Vagina (tissue), 2 donors: ENCODE measurements at places on chromosomes 2 and 18.

- DNase-seq, result no peak
Measured at GRCh38 chr2:128271597-128271910, 47.1 kb downstream of the HS6ST1 start.

DNA sequence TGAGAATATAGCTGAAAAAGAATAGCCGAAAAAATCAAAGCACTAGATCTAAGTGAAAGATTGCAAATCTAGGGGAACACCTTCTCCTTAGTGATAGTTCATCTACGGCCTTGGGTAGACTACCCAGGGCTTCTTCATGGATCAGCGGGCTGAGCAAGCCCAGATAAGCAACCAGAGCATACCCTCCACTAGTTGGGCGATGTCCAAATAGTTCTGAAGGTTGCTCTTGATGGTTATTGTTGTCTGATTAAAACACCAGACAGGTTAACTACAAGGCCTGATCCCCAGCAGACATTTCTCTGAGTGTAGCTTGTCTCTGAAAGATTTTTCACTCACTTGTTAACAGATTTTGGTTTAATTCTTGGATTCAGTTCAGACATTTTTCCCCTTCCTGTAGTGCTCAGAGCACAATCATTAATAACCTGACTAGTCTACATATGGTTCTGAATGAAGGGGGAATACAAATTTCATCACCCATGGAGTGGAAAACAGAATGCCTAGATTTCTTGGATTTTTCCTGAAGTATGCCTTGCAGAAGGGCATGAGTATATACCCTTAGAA is 99.6 kb downstream of the BABAM2 start:
- no peak for DNase-seq

DNA sequence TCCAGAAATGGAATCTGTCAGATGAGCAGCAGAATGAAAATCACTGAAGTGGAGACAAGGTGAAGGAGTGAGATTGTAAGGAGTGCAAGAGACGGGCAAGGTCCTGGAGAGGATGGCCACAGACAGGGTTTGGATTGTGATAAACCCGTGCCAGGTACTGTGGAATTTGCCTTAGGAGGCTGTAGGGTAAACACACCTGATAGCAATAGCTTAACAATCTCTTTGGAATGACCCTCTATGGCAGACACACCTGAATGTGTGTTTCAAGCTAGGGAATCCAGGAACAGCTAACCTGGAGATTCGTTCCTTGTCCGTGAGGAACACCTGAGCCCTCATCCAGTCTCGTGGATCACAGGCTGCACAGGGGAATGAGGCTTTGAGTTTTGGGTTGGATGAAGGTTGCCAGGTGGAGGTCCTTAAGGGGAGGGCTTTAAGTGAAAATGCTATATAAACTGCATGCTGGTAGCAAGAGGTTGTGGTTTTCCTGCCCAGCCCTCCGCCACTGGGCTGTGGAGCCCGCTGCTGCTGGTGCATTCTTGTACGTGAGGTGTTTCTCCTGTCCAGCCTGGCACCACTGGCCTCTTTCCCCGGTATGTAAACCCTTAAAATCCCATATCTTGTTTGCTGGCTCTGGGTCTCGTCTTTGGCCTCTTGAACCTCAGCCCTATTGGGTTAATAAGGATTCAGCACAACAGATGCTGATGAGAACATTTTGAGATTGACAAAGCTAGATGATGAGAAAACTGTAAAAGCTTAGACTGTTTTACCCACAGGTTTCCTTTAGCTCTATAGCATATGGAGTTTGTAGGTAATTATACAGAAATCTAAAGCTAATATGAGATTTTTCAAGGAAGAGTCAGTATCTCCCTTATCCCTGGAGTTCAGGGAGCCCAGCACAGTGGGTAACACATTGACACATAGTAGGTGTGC is 117.9 kb downstream of the ARHGAP15 start:
- no peak for DNase-seq

DNA sequence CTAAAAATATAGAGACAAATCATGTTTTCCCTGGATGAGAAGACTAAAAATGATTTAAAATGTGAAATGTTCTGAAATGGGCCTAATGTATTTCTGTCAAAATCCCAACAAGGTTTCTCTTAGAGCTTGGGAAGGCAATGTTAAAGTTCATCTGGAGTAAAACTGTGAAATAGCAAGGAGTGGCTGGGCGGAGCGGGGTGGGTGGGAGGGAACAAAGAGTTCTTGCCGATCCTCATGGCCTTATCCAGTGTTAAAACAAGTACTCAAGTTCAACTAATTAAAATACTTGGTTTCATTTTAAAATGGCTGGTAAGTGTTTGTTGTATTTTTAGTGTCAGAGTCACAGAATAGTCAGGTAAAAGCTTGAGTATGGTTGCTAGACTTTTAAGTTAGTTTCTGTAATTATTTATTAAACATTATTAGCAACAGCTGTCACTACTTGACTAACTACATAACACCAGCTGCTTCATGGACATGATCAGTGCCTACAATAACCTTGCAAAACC is 87.3 kb downstream of the RTN4 start:
- DNase-seq, result no peak

DNA sequence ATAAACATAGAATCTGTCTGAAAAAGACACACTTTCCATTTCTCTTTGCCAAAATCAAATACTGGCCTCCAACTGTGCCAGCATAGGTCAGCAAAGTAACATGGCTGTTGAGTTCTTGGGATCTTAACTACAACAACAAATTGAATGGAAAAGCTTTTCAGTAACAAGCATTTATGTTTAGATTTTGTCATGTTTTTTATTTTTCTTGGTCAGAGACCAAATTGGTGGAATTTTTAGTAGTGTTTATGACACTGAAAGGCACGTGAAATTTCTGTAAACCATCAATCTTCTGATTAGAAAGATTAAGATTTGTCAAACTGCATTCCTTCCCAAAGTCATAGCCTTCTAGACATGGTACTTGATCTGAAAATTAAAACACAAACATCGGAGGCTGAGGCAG is 77.6 kb downstream of the PDE1A start:
- no peak for DNase-seq

- DNase-seq, result no peak
Measured at GRCh38 chr2:187206071-187206470, 242.0 kb downstream of the CALCRL start.

- DNase-seq, result no peak
Measured at GRCh38 chr2:196372811-196373664, 201.7 kb upstream of the STK17B start.

DNA sequence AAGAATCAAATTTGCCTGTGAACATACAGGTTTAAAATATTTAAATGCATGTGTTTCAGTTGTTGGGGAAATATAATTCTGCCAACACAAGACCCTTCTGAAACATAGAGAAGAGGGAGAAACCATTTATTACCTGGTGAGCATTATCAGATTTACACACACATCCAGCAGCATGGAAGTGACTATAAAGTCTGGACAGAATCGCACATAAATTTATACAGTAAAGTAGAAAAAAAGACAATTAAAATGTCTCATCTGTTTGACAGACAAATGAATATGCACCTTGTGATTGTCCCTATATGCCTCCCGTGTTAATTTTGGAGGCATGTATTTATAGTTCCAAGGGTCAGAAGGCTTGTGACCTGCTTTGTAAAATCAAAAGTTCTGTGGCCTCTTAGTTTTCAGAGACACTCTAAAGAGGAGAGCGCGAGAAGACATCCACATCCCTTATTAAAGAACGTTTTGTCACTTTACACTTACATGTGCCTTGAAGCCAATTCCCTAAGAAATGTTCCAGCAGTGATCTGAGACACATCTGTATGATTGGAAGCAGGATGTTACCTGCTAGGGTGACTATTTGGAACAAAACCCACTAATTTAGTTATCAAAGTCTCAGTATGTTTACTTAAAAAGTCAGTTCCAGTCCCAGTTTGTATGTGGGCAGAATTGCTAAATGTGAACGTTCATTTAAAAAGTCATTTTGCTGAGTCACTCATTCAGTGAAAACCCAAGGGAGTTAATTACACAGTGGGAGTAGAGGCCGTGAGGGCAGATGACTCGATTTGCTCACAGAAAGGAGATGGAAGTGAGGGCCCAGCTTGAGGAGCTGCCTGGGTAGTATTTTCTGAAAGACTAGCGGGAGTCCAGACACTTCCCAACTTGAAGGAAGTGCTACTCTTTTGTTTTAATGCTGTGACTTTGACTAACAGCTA is 527.6 kb upstream of the MEX3C start:
- no peak for DNase-seq

DNA sequence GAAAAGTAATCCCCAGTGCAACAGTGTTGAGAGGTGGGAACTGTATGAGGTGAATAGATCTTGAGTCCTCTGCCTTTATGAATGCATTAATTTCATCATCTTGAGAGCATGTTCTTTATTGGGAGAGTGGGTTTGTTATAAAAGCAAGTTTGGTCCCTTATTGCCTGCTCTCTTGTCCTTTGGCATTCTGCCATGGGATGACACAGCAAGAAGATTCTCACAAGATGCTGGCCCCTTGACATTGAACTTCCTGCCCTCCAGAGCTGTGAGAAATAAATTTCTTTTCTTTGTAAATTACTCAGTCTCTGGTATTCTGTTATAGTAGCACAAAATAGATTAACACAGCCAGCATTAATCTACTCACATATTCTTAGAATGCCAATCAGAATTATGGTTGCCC is 108.6 kb downstream of the EHBP1 start:
- no peak for DNase-seq

DNA sequence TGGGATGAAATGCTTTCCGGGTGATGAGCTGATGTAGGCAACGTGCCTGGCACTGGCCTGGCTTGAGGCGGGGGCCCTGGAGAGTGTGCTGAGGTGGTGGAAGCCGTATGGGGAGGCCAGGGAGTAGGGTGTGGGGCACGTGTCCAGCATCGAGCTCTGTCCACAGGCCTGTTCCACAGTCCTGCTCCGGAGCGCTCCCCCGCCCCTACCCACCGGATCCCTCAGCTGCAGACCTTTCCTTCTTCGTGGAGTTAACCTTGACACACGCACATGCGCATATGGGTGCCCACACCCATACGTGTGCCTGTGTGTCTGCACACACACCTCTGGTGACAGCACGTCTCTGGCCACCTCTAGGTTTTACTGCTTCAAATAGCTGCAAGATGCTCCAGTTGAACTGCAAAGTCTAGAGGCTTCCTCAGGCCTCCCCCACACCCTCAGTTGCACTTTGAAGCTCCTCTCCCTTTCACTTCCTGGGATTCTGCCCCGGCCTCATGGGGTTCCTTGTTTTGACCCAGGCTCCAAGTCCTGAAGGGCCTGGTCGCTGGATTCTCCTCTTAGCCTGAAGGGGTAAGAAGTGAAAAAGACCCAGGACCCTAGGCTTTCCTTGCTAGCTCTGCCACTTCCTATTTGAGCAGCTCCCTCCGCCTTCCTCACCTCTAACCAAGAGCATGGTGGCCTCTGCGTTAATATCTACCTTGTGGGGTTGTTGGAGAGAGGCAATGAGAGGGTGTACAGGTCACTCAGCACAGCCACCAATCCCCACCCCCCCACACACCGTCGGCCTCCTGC is 49.5 kb downstream of the INHBB start:
- no peak for DNase-seq

DNA sequence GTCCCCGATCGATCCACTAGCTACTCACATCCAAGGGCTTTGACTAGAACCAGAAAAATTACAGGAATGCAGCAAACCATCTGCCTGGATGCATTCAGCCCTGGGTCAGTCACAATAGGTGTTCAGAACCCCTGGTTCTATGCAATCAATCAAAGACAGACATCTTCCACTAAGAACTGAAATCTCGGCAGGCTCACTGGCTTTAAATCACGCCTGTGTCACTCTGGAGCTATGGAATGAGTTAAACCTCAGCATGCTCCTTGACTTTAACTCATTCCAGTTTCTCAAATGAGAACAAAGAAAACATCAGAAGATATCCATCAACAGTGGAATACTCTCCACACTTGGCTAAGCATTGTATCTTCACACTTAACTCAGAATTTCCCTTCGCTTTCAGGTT is 68.1 kb upstream of the SPTBN1 start:
- DNase-seq, result no peak

DNA sequence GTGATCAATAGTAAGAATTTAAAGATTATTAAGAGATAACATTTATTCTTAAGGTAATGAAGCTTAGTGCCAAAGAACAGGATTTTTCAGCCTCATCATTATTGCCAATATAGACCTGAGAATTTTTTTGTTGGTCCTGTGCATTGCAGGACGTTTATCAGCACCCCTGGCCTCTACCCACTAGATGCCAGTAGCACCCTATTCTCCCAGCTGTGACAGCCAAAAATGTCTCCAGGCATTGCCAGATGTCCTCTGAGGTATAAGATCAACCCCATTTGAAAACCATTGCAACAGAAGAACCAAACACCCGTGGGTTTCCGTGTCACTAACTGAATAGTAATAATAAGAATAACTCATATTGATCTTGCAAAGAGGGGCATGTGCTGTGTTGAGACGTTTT is 700.0 kb upstream of the SOX11 start:
- DNase-seq, result no peak

GRCh38 chr2:144111437-144111836 is 408.5 kb downstream of the ZEB2 start:
- DNase-seq, result no peak

DNA sequence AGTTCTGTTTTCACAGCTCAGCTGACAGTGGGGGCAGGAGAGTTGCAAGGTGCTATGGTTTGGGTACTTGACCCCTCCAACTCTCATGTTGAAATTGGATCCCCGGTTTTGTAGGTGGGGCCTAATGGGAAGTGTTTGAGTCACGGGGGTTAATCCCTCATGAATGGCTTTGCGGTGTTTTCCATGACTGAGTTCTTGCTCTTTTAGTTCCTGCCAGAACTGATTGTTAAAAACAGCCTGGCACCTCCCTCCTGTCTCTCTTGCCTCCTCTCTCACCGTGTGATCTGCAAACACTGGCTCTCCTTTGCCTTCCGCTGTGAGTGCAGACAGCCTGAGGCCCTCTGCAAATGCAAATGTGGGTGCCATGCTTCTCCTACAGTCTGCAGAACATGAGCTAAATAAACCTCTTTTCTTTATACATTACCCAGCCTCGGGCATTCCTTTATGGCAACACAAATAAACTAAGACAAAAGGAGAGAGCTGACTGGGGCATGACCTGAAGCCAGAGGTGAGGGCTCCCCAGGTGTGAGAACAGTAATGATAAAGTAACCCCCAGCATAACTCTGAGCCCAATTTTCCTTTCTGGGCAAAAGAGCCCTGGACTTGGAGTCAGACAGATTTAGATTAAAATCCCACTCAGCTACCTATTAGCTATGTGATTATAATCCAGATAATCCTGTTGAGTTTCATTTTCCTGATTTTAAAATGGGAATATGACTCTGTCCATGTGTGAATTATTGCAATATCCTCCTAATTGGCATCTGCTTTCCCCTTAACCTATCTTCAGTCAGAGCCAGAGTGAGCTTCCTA is 64.9 kb upstream of the CAPN13 start:
- no peak for DNase-seq

- DNase-seq, result no peak
Measured at GRCh38 chr2:174280596-174280995, 32.3 kb upstream of the OLA1 start.

DNA sequence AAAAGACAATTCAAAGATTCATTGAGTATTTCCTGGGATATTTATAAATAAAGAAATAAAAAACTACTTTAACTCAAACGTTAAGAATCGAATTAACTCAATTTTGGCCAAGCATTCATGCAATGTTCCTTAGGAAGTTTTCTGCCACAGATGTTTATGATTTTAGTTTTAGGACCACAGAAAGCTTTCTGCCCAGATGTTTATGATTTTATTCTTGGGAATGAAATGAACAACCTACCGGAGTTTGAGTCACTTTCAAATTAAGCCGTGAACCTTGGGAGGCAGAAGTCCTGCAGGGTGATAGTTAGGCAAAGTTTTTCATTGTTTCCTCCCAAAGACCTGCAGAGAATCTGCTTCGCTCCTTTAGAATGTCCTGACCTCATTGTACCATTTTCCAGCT is 34.7 kb upstream of the MBP start:
- no peak for DNase-seq

GRCh38 chr18:48753691-48754090 is 197.1 kb downstream of the SMAD7 start:
- no peak for DNase-seq
